ENCODE measurements at places on chromosomes 6 and 20.

DNA sequence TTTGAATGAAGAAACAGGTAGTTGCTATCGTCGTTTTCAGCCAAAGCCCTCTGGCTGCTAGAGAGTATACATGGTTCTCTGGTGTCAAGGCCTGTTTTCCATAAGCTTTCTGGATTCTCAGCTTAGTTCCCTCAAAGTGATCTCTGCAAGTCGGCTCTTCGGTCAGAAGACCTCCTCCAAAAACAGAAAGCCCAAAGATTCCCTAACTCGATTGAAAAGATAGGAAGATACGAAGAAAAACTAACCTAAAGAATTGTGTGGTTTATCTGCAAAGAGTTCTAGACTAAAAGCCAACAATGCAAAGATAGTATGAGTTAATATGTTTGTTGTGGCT is 545 bp upstream of the ASCC3 start:
- no peak for DNase-seq

DNA sequence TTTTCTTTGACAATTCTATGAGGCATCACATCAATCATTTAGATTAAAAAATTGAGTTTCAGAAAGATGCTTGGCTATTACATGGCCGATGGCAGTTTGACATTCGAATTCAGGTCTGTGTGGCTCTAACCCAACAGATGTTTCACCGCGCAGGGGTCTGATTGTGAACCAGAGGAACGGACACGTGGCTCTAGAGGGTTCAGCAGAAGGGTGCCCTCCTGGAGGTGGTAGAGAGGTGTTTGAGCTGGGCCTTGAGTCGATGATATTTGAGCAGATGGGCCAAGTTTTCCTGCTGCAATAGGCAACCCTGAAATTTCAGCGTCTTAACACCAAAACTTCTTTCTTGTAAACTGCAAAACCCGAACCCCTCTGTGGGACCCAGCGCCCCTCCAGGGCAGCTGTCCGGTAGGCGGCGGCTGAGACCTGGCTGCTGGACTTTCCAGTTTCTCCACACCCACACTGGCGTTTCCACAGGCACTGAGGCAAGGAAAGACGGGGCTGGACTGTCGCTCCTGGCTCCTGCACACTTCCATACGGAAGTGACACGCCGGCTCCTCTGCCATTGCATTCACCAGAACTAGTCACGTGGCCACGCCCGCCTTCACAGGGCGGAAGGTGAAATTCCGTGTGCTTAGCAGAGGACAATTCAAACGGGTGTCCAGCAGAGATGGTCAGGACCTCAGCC is 11.3 kb upstream of the AFDN start:
- no peak for DNase-seq

DNA sequence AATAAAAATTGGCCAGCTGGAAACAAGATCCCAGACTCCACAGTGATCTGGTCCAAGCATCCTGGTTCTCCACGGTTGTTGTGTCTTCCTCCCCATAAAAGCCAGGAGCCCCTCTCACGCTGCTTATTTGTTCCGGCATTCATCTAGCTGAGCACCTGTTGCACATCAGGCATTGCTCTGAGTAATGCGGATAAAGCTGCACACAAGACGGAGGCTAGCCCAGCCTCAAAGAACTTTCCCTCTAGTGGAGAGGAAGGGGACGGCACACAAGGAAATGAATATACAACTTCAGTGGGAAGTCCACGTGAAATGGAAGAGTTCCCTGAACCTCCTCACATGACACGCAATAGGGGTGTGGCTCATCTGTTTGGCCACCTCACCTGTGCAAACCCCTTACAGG is 30.3 kb upstream of the NXT1 start:
- no peak for DNase-seq

- no peak for DNase-seq
These were observed 83.8 kb downstream of the IRF4 start for GRCh38 chr6:475314-475713.

DNA sequence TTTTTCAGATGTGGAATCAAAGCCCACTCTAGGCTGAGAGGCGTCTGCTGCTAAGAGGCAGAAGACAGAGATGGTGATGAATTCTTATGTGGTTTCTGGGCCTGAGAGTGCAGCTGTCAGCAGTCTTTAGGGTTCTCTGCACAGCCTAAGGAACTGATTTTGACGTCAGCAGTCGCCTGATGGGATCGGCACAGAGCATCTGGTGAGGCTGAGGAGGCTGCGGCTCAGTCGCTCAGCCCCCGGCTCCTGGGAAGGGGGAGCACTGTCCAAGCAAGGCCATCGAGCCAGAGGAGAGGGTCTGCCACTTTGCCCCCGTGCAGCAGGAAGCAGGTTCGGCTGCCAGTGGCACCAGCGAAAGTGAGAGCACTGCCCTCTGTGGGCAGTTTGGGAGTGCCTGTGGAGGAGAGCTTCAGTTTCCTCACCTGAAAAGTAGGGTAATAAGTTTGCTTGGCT is 92.5 kb downstream of the TCP11 start:
- DNase-seq, result peak; percentile 5

GRCh38 chr20:19673575-19673974 is 84.5 kb upstream of the RIN2 start:
- DNase-seq, result no peak
